ENCODE measurements at places on chromosomes 16 and 17. TPM values are rescaled to one million over a fixed set of nuclear protein-coding genes. Genes with fewer than 3 reads are reported as not detected.

KRT27 gene
- not detected for polyA plus RNA-seq

SRCAP gene
- polyA plus RNA-seq, result 33.3 TPM

CALB2 gene
- polyA plus RNA-seq, result 1.1 TPM

HS3ST3B1 gene
- 25.0 TPM for polyA plus RNA-seq

RNF135 gene
- polyA plus RNA-seq, result 18.6 TPM

NT5M gene
- 5.0 TPM for polyA plus RNA-seq

ATAD5 gene
- polyA plus RNA-seq, result 10.1 TPM

IKZF3 gene
- 0.33 TPM for polyA plus RNA-seq

CCDC40 gene
- 10.1 TPM for polyA plus RNA-seq

RHBDL3 gene
- polyA plus RNA-seq, result 1.2 TPM

TMIGD1 gene
- 0.59 TPM for polyA plus RNA-seq

GPT2 gene
- polyA plus RNA-seq, result 36.9 TPM

CDRT15L2 gene
- not detected for polyA plus RNA-seq

HBA1 gene
- polyA plus RNA-seq, result 776 TPM

SLC52A1 gene
- 0.51 TPM for polyA plus RNA-seq

RAB37 gene
- 4.9 TPM for polyA plus RNA-seq

KRT40 gene
- polyA plus RNA-seq, result not detected

SLC38A8 gene
- polyA plus RNA-seq, result not detected

TP53TG3B gene
- not detected for polyA plus RNA-seq

IL4R gene
- 16.0 TPM for polyA plus RNA-seq

NACA2 gene
- polyA plus RNA-seq, result 3.0 TPM

DRC3 gene
- polyA plus RNA-seq, result 25.9 TPM

SCGB1C2 gene
- 2.0 TPM for polyA plus RNA-seq

PRAC2 gene
- not detected for polyA plus RNA-seq

TNP2 gene
- polyA plus RNA-seq, result not detected

Data from left renal cortex interstitium (tissue), 4 donors.